ENCODE measurements at places on chromosomes 16 and 17.

DNA sequence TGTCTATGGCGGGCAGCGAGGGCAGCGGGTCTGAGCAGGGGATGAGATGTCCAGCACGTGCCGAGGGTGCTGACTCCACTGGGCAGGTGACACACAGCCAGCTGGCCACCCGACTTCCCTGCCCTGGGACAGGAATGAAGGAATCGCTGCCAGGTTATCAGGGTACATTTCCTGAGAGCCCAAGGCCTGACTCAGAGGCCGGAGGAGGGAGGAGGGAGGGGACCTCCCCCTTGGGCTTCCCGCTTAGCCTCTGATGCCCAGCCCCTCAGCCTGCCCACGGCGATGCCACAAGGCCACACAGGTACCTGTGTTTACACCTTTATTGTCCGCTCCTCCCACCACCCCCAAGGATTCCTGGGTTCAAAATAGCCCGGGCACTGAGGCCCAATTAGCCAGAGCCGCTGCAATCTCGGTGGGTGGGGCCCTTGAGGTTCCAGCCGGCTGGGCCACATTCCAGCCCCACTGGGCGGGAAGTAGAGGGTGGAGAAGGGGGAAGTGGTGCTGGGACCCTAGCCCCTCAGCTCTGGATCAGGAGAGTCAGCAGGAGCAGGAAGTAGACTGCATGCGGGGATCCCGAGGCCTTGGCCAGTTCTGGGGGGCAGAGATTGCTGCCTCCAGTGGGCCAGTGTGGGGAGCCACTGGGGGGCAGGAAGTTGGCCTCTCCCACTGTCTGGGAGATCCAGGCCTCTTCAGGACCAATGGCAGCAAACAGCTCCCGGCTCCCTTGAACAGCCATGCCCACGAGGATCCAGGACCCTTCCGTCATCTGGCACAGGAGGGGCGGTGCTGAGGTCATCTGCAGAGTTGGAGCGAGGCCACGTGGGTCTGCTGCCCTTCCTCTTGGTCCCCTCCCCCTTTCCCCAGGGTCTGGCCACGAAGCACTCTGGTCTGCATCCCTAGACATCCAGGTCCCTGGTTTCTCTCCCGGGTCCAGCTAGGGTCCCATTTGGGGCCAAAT is 3.4 kb upstream of the PRSS8 start:
- no peak for DNase-seq

DNA sequence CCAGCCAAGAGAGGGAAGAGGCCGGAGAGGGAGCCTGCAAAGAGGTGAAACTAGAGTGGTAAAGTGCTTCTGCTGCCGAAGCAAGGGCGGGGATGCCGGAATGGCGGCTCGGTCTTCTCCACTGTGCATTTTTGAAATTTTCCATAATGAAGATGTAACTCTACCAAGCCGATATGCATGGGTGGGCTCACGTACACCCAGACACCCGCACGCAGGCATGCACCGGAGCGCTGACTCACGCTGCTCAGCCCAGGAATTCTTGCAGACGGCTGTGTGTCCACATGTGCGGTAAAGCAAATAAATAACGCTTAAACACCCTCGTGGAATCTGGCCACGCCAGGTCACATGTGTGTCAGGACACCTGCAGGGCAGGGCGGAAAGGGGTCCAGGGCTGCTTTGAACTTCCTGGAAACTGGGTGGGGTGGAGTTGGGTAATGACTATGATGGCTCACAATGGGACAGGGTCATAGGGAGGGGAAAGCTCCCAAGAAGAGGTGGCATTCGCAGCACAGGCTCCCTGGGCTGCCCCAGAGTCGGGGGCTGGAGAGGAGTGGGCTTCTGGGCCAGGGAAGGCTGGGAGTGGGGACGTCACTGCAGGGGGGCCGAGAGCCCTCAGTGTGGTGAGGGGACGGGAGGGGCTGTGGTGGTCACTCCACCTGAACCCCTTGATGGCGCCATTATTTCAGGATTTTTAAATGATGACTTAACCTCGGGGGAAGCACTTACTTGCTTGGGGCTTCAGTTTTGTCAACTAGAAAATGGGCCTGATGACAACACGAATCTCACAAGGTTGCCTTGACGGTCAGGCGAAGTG is 265.5 kb downstream of the PARN start:
- no peak for DNase-seq

- DNase-seq: no peak
These were observed 787 bp upstream of the CCL3L1 start for GRCh38 chr17:36197387-36197703.

DNA sequence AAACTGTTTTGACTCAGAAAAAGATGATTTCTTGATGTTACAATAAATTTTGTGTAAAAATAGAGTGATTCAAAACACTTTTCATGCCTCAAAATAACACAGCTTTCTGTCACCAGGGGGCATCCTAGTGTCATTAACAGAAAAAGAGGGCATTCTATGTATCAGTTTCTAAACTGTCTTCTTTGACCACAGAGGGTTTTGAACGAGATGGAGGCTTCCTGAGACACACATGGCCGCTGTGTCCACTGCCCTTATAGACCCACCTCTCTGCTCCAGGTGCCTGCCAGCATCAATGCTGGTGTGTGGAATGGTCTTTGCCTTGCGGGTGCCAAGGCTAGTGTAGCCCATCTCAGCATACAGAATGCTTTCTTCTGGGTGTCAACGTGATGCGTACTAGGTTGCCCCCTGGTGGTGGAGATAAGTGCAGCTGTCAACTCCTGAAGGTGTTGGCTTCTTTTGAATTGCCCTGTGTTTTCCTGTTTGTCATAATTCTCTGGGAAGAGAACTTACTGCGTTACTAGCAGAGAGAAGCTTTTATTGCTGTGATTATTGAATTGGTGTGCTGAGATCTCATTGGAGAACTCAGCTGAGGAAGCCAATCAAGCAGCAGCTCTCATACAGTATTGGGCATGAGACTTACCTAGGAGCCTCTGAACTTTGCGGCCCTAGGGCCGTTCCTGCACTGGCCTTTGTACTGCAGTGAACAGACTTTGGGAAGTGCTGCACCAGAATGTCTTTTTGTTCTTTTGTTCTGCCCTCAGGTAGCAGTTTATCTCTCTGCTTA is 38.6 kb downstream of the USP10 start:
- no peak for DNase-seq

DNA sequence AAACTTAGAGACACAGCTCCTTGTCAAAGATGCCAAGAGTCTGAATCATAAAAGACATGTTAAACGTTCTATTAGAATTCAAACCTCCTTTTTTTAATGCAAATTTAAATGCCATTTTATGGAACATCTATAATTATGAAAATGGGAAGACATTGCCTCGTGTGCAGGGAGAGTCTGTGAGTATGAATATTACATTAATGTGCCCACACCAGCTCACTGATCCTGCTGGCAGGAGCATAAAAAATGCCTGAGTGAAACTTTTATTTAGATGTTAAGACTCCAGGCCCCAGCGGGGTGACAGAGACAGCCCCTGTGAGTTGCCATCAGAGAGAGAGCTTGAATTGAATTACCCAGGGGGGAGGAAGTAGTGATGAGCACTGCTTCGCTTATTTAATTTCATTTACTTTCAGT is 84.8 kb downstream of the SNX11 start:
- DNase-seq: no peak

DNA sequence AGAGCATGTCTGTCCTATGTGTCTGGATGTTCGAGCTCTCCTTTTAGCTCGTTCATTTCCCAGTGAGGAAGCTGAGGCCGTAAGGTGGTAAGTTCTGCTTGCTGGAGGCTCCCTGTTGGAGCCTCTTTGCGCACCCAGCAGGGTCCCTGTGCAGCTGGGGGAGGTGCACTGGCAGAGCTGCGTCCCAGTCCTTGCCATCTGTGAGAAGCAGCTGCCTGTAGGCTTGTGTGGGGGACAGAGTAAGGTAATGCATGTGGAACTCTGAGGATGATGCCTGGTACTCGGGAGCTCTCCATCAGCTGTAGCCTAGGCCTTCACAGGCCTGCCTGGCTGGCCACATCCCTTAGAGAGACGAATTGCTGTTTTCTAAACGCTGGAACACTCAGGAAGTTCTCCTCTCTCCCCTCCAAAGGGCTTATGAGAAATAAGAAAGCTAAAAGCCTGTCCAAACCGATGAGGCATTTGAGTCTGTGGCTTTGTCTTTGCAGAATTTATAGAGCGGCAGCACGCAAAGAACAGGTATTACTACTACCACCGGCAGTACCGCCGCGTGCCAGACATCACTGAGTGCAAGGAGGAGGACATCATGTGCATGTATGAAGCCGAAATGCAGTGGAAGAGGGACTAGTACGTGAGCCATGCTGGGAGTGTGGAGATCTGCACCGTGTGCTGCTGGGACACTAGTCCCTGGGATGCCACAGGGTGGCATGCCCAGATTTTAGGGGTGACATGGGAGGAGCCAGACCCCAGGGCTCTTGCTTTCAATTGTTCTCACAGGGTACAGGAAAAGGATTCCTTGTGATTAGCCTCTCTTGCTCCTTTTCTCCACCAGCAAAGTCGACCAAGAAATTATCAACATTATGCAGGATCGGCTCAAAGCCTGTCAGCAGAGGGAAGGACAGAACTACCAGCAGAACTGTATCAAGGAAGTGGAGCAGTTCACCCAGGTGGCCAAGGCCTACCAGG is 1.6 kb downstream of the NDUFB10 start:
- no peak for DNase-seq

- no peak for DNase-seq
These were observed 10.3 kb upstream of the ABCC12 start for GRCh38 chr16:48165961-48166578.

GRCh38 chr16:51049276-51049675 is 101.8 kb downstream of the SALL1 start:
- no peak for DNase-seq

DNA sequence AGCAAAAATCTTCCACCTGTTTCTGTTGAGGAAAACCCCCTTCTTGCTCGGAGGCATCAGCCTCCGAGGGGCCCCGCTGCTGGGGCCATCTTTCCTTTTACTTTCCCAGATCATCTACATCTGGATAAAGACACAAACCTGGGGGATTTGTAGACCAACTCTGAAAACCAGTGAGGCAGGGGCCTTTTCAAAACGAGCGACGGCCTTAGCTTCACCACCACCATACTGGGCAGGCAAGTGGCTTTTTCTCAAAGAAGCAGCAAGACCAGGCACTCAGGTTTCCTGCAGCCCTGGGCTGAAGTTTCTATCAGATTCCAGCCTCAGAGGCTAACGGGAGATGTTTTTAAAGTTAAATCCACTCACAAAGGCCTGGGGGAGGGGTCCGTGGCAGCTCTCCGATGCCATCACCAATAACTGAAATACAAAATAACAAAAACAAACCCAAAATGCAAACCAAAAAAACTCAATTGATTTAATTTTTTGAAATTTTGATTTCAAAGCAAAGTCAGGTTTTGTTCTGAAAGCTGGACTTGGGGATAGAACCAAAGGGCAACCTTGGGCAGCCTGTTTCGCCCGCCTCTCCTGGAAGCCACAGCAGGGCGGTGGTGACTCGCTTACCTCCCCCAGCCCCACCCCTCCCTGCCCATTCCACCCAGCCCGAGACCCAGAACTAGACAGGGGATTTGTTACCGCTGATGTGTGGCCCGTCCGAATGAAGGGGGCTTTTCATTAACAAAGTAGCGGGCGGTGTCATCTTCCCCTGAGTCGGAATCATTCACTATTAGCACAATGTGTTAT is 55.8 kb downstream of the SALL1 start:
- no peak for DNase-seq

- DNase-seq: no peak
These were observed 119.6 kb upstream of the PMFBP1 start for GRCh38 chr16:72291531-72291981.

DNA sequence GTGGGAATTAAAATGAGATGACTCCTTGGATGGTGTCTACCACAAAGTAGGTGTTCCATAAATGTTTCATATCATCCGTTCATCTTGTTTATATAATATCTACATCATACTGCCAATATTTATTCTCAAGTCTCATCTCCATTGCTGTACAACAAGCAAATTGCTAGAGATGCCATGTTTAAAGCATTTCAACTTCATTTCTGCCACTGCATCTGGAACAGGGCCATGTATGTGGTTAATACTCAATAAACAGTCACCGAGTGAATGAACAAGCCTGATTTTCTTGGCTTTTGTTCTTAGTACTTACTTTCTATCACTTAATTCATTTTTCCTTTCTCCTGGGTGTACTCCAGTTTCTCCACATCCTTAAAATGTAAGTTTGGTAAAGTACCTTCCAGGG is 107.6 kb downstream of the KCNJ2 start:
- DNase-seq: no peak

- no peak for DNase-seq
These were observed 1.1 kb upstream of the WBP2 start for GRCh38 chr17:75856062-75856756.

DNA sequence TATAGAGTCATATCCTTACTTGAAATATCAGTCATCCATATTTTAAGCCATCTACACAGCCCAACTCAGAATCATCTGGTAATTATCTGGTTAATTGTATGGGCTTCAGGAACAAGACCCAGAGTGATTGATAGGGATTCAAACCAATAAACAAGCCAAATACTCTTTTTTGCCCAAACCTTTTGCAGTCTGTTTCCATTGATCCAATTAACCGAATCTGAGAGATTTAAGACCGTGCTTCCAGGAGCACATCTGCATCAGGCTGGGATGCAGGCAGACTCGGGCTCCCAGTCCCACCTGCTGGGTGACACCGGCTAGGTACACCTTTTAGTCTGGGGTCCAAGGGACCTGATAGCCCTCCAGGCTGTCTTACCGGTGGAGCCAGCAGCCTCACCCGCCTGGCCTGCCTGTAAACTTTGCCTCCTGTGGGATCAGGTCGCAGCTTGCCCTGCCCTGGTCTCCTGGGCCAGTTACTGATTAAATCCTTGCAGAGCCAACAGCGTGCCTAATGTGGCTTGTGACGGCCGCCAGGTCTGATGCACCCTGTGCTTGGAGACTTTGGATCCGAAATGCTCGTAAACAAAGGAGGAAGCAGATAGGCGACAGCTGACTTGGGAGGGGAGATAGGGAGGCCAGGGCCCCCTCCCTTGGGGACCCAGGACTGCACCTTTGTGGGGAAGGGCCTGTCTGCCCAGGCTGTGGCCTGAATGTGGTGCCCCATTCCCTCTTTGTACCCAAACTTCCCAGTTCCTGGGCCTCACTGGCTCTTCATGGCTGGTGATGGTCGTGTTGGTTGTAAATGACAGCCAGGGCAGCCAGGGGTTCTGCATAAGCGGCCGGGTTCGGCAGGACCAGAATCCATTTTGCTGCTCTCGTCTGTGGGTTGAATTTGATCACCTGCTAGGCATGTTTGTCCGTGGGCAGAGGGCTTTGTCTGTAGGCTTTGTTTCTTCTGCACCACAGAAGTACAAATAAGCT is 3.8 kb downstream of the CMIP start:
- no peak for DNase-seq

- DNase-seq: no peak
These were observed 2.1 kb upstream of the TM4SF5 start for GRCh38 chr17:4769628-4770027.

DNA sequence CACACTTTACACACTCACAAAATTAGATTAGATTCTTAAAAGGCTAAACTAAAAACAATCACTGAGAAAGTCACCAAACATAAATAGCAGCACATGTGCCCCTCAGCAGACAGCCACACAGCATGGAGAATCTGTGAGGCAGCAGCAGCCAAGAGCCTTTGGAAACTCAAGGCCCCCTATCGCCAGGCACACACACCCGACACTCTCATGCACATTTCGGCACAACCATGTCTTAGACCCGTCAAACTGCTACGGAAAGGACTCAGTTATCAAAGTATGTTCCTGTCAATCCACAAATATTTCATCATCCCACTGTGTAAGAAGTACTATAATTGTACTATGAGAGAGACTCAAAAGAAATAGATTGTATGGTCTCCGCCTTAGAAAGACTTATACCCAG is 20.9 kb downstream of the UBE2O start:
- DNase-seq: no peak

GRCh38 chr17:6867849-6868248 is 36.3 kb upstream of the TEKT1 start:
- no peak for DNase-seq

GRCh38 chr16:30447512-30448226 is 2.0 kb upstream of the SEPHS2 start:
- DNase-seq: no peak

- DNase-seq: no peak
These were observed 406.7 kb upstream of the MAF start for GRCh38 chr16:80007231-80007630.
